Astrocyte (in vitro differentiated cells and primary cell): ENCODE measurements at places on chromosomes 5 and 9. TPM values are rescaled to one million over a fixed set of nuclear protein-coding genes. Genes with fewer than 3 reads are reported as not detected.

The PCDHGB4 gene
- 13.6 and 15.7 TPM in 2 replicates for total RNA-seq

The GFI1B gene
- total RNA-seq: not detected in 2 replicates

The IFNK gene
- total RNA-seq: not detected in 2 replicates

- no peak for DNase-seq
These were observed 13.8 kb downstream of the CYFIP2 start for GRCh38 chr5:157279605-157280239.

DNA sequence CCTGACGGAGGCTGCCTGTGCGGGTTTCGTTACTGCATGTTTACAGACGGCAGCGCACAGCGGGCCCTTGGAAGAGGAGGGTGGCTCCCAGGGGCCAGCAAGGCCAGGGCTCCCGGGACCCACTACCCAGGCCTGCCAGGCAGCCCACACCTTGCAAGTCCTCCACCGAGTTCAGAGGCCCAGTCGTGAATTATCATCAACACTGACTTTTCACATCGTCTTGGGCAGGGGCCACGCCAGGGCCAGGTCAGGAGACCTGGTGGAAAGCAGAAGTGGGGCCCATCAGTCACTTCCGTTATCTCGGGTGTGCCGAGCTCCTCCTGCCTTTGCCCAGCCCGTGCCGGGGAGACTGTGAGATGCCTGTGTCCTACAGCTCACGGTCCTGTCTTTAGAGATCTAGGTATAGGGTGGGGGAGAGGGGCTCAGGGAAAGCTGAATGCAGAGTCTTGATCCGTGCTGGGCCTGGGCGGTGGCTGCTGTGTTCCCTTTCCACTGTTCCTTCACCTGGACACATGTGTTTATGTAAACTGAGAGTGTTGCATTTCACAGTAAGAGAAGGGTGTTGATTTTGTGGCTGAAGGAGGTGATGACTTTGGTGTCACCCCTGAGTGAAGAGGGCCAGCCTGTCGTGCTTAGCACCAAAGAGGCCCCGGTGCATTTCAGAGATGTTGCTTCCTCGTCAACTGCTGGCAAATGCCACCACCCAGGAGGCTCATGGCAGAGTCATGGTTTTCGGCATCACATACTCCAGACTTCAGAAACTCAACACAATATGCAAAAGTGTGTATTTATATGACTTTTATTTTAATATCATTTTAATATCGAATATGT is 175.2 kb downstream of the GAPVD1 start:
- DNase-seq: no peak

DNA sequence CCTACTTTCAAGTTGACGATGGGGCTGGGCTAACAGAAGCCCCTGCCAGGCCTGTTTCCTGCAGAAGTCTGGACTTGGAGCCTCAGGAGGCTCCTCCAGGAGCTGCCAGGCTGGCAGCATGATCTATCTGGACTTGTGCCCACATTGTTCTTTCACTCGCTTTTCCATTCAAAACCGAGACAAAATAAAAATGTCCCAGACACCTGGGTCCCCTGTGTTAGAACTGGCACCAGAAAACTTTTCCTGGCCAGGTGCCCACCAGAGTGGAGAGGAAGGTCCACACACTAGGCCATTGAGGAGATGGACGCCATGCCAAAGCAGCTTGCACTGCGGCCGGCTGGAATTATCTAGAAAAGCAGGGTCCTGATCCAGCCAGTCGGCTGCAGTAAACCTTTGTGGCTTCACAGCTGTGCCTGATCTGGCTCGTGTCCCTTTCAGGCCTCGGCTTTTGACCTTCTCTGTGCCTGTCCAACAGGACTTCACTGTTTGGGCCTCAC is 78.2 kb downstream of the GCNT1 start:
- DNase-seq: no peak

DNA sequence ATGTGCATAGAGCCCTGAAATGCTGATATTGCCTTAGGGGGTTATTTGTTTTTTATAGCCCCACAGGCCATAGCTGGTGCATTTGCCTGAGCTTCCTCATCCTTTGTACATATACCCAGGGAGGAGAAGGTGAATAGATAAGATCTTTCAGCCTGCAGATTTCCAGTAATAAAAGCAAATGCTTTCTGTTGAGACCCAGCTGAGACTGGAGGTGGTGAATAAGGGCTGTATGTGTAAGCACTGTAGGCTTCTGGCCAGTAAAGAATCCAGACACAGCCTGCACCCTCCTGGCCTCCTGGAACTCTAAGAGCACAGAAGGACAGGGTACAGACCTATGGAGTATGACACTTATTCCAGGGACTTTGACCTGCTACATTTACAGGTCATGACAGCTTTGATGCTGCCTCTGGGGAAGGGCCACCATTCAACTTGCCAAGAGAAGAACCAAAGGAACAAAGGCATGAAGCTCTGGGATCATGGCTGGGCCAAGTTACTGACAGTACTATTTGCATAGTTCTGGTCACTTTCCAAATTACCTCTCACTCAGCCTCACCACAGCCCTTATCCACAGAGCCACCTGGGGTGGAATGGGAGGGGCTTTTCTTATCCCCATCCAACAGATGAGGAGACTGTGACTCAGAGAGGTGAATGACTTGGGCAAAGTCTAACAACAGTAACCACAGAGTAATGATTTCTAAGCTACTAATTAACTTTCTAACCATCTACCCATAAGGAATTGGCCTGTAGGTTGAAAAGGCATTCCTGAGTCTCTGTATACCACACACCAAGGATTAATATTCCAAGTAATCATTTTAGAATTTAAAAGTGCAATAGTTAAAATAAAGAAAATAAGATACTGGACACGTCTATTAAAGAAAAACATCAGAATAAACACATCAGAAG is 604.5 kb upstream of the KLF4 start:
- peak; percentile 98 for DNase-seq

DNA sequence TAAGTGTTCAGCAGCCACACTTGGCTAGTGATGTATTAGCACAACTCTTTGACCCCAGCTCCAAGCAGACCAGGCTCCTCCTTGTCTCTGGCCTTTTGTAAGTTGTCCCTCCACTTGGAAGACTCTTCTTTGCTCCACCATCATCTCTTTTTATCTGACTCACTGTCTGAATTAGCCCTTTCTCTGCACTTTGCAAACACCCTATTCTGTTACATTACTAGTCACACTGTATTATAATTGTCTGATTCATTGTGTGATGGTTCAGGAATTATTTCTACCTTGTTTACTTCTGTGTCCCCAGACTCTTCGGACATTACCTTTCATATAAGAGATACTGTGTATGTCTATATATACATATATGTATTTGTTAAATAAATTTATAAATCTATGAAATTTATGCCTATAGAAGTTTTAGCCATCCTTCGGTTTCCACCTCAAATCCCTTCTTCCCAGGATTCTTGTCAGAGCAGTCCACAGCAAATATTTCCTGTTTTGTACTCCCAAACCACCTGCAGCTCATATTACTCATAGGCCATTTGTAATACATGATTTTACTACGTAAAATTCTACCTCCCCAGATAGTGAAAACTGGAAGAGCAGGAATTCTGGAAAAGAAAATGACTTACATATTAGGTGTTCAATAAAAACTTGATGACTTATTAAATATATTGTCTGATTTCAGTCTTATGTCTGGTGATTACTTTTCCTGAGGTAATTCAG is 69.0 kb downstream of the MTAP start:
- peak; percentile 23 for DNase-seq

DNA sequence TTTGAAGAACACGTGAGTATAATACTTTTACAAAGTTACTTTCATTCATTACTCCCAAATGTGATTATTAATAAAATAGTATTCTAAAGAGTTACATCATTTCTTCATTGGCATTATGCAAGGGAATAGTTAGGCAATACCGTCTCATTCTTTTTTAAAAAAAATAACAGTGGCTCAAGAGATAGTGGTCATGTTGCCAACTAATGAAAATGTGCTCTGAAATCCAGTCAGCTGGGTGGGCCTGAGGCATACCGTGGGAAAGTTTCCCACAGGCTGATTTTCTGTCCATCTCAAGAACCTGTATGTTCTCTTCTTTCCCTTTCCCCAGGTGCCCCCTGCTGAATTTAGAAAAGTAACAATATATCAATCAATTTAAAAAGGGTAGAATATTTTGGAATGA is 40.8 kb upstream of the ROPN1L start:
- DNase-seq: peak; percentile 9

DNA sequence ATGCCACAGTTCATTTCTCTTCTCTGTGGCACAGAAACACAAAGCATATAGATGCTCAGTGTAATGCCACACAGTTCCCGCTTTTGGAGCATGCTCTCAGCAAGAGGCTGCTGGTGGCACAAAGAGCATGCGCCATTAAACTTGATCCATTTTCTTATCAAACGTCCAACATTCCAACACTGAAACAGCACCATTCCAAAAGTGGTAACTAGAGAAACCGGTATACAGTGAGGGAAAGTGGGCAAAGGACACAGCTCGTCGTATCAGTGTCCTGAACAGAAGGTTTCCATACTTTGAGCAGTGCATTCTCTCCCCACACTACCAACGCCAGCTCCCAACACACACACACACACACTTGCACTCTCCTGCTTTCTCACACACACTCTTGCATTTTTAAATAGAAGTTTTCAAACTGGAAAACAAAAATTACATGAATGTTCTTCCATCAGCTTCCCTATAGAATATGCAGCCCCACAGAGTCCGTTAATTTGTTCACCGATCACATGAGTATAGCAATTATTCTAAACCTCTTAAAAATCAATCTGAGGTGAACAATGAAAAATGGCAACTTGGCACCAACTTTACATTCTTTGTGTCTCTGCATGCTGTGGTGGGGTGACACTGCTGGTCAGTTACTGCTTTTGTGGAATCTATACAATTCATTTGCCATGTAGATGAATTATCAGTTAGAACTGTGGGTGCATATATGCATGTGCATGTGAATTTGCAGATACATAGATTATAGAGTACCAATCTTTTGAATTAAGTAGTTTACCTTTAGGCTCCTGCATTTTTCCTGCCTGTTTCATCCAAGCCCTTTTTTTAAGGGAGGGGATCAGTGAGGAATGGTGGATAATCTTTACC is 5.7 kb downstream of the NFIB start:
- peak; percentile 70 for DNase-seq

DNA sequence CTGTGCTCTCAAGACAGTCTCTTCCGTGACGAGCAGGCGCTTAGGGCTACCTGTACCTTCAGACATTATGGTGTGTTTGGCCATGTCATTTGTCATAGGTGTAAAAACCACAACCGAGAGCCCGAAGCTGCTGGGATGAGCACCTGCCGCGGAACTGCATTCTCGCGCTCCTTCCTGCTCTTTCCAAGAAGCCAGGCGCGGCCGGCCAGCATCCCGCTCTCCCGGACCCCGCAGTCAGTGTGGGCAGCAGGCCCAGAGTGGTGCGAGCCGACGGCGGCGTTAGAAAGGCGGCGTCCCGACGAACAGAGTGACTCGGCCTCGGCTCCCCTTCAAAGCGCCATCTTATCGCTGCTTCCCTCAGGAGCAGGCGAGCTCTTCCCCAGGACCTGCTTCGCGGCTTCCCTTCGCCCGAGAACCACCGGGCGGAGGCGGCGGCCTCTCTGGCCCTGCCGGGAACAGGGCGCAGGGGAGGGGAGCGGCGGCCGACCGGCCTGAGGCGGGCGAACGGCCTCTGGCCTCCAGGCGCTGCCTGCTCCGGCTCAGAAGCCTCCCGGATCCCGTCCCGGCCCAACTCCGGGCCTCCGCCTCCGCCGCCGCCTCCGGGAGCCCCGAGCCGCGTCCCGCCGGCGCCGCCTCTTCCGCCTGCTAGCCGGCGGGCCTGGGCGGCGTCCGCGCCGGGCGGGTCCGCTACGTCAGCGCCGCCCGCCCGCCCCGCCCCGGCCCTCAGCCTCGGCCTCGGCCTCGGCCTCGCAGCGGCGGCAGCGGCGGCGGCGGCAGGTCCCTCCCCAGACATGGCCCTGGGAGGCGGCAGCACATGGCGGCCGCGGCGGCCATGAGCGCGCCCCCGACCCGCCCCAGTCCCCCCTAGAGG is at the start of gene FAM120A:
Gene FAM120A (plus strand): TSS at position 741 of the 871 bp plus-strand sequence. CDS start 231 bp downstream, outside the sequence.
- peak; percentile 43 for DNase-seq

DNA sequence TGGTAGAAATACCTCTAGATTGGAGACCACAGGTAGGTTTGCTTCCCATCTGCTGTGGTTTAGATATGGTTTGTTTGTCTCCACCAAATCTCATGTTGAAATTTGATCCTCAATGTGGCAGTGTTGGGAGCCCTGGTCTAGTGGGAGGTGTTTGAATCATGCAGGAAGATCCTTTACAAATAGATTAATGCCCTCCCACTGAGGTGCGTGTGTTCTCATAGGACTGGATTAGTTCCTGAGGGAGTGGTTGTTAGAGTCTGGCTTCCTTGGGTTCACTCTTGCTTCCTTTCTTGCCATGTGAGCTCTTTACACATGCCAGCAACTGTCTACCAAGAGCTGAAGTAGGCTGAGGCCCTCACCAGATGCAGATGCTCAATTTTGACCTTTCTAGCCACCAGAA is 391.1 kb upstream of the GRIA1 start:
- no peak for DNase-seq

- DNase-seq: no peak
These were observed 115.6 kb downstream of the VCAN start for GRCh38 chr5:83586874-83587776.

DNA sequence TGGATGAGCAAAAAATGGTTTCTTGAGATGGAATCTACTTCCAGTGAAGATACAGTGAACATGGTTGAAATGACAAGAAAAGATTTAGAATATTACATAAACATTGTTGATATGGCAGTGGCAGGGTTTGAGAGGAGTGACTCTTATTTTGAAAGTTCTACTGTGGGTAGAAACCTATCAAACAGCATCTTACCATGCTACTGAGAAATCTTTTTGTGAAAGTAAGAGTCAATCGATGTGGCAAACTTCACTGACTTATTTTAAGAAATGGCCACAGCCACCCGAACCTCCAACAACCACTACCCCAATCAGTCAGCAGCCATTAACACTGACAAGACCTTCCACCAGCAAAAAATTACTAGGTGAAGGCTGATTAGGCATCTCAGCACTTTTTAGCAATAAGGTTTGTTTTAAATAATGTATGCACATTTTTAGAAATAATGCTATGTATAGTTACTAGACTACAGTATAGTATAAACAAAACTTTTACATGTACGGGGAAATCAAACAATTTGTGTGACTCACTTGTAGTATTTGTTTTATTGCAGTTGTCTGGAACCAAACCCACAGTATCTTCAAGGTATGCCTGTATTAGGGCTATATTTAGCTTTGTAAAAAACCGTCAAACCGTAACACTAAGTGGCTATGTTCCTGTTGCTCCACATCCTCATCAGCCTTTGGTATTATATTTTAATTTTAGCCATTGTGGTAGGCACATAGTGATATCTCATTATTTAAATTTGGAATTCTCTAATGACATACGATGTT is 30.6 kb upstream of the ADAMTS6 start:
- DNase-seq: peak; percentile 13

GRCh38 chr9:80995759-80996158 is 693.6 kb downstream of the TLE1 start:
- DNase-seq: peak; percentile 59

GRCh38 chr9:127447416-127448111 is 3.6 kb downstream of the RPL12 start:
- DNase-seq: peak; percentile 19
